ENCODE measurements at places on chromosomes 7 and 10.

- no peak for ATAC-seq
These were observed 32.3 kb upstream of the NUB1 start for GRCh38 chr7:151309311-151309710.

DNA sequence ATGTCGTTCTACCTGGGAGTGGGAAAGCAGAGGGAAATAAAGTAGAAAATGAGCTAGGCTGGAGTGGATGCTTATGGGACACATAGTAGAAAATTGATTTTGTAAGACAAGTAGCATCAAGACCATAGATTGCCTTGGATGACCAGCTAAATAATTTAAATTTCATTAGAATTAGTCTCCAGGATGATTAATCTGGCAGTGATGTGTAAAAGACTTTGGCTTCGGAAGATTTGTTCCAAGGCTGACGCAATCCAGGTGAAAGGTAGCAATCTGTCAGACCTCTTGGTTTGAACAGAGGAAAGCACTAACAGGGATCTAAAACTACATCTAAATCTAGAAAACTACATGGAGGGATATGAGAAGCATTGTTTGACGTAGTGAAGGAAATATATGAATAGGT is 236.5 kb downstream of the ARL4A start:
- no peak for ATAC-seq

GRCh38 chr7:140899883-140900282 is 24.8 kb downstream of the BRAF start:
- ATAC-seq: no peak

DNA sequence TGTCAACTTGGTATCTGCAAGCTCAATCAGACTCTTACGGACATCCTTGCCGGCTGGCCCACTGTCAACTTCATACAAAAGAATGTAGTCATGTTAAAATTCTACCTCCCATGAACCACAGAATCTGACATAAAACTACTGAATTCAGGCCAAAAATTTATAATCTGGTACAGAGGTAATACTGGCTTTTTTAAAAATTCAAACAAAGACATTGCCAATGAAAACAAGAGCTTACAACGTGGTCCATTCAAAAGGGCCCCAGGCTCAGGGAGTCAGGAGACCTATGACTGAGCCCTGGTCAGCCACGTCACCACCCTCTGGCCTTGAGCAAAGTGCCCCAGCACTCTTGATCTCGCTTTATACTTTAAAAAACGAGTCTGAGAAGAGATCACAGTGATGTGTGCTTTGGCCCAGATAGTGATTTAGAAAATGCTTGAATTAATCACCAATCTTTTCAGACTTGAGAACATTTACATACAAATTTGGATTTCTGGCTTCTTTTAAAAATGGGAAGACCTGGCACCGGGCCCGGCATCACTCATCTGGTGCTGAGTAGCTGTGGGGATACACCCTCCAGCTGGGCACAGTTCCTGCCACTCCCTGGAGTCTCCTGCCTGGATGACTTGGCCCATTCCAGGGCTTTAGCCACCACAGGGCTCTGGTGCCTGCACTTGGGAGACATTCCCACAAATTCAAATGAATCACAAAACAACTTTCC is 94.1 kb downstream of the PIP4K2A start:
- ATAC-seq: peak; percentile 29

- ATAC-seq: peak; percentile 41
These were observed 69.0 kb upstream of the LRRC17 start for GRCh38 chr7:102843850-102844249.

GRCh38 chr7:155583636-155584035 is 37.3 kb upstream of the CNPY1 start:
- ATAC-seq: no peak

GRCh38 chr7:69002416-69002815 is 595.9 kb upstream of the AUTS2 start:
- no peak for ATAC-seq

- peak; percentile 58 for ATAC-seq
These were observed 64.5 kb downstream of the MCMBP start for GRCh38 chr10:119807960-119808697.

- ATAC-seq: no peak
These were observed 73.0 kb downstream of the UBE3C start for GRCh38 chr7:157211690-157212089.
